Immature natural killer cell (primary cell): ENCODE measurements at places on chromosomes 2 and 18. TPM values are rescaled to one million over a fixed set of nuclear protein-coding genes. Genes with fewer than 3 reads are reported as not detected.
A peak's percentile ranks its signal among the peaks of the same experiment; 100 is the strongest.

DNA sequence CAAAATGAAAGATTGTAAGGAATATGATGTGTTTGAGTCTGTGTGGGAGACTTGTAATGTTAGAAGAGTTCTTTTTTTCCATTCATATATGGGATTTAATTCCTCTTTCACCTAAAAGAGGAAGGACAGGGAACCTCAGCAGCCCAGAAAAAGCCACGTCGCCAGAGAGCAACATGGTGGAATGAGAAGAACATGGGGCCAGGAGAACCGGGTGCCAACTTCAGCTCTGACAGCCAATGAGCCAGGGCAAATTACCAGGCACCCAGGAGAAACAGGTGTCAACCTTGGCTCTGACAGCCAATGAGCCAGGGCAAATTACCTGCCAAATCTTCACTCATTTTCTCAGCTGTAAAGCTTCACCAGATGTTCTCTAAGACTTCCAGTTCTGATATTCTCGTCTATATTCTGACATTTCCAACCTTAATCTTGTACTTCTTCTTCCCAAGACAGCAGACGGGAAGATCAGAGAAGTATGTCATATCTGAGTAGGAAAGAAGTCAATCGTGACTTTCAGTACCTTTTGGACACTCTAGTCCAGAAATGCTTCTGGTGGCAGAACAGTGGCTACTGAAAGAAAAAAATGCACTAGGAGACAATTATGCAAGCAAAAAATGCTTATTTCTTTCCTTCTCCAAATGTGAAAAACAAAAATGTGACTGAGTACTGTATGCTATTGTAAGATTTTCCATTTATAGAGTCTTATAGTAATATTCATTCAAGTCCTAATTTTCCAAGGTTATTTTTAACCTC lies 79.2 kb upstream of the COL5A2 start:
- no peak for DNase-seq

DNA sequence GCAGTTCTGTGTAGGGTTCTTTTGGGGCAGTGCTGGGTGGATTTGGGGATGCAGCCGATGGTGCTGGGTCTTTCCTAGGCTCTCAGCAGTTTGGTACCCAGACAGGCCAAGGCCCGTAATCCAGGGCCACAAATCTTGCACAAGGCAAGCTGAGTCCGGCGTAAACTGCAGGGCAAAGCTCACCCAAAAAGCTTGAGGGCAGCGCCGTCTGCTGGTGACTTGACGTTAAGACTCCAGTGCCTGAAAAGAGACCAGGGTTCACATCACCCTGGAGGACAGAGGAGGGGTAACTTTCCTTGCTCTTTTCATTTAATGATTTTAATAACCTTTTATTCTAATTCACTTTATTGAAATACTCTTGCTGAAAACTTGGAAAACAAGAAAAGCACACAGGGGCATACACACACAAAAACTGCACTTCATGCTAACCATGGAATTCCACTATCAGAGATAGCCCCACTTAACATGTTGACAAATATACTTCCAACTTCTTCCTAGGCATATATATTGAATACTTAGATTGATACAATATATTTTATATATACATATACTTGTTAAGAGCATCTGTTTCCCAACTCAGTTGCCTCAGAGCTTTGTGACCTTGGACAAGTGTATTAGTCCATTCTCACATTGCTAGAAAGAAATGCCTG lies 38.9 kb downstream of the CNGA3 start:
- peak; percentile 33 for DNase-seq

DNA sequence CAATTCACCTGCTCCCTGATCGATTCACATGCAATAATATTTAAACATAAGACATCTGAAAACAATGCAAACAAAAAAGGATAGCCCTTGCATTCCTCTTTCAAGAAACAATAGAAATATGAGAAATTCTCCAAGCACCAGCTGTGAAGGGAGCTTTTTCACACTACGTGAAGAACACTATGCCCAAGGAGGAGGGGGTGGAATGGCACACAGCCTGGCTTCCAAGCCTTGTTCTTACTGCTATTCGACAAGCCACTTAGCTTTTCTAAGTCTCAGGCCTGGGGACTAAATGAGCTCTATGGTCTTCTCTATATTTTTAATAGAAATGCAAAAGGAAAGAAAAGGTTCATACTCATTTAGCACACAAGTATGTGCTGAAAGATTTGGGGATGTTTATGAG lies 92.2 kb upstream of the CHRNA1 start:
- no peak for DNase-seq

The SANBR gene
- 1.3 TPM for polyA plus RNA-seq

- DNase-seq = no peak
These were observed 68.7 kb upstream of the TTC27 start for GRCh38 chr2:32559136-32559535.

The IKZF2 gene
- polyA plus RNA-seq = 8.0 TPM

GRCh38 chr2:45898819-45899218 lies 247.3 kb downstream of the PRKCE start:
- DNase-seq = no peak

The RAD51AP2 gene
- not detected for polyA plus RNA-seq

- DNase-seq = no peak
These were observed 215.8 kb upstream of the ITGA4 start for GRCh38 chr2:181241366-181241765.

GRCh38 chr2:151730262-151730975 lies 3.9 kb downstream of the NEB start:
- no peak for DNase-seq

GRCh38 chr18:9263264-9263663 lies 71.3 kb upstream of the TWSG1 start:
- no peak for DNase-seq

The ST8SIA5 gene
- not detected for polyA plus RNA-seq

The RGPD6 gene
- not detected for polyA plus RNA-seq

The EIF5B gene
- polyA plus RNA-seq = 14.3 TPM

GRCh38 chr2:2698182-2699120 lies 367.4 kb upstream of the MYT1L start:
- no peak for DNase-seq

The DYSF gene
- 4.2 TPM for polyA plus RNA-seq

DNA sequence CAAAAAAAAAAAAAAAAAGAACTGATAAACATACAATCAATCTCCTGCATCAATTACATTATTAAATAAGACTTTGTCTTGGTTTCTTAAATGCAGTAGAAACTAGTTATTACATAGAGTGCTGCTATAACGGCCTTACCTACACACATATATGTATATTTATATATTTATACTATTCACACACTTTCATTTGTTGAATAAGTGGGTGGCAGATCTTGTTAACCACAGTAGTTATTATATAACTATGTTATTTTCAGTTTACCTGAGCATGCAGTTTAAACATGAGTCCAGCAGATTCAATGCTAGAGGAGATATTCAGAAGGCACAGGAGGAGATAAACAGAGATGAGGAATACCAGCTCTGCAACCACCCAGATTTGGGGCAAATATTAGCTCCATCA lies 81.5 kb upstream of the CD226 start:
- DNase-seq = no peak

- no peak for DNase-seq
These were observed 63.7 kb downstream of the EDAR start for GRCh38 chr2:108925286-108925685.
